ENCODE measurements at places on chromosomes 4 and X. TPM values are rescaled to one million over a fixed set of nuclear protein-coding genes. Genes with fewer than 3 reads are reported as not detected.

GSX2 gene
- not detected for total RNA-seq

CASP6 gene
- total RNA-seq, result 21.6 TPM

DUSP9 gene
- 0.18 TPM for total RNA-seq

MAOB gene
- total RNA-seq, result 86.5 TPM

DNA sequence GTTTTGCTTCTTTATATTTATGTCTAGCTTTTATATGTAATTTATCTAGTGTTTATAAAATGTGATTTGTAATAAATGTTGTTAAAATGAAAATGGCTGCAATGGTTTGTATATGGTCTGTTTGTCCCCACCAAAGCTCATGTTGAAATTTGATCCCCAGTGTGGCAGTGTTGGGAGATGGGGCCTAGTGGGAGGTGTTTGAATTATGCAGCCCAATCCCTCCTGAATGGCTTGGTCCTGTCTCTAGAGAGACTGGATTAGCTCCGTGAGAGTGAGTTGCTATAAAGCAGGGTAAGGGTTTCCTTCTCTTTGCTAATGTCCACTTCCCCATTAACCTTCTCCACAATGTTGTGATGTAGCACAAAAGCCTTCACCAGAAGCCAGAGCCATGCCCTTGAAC is 30.0 kb upstream of the JADE3 start:
- H3K27ac ChIP-seq, result no peak overlapping the region
- no peaks in the 10 kb centered on the region for H3K36me3 ChIP-seq
- DNase-seq, result no peak
- H3K4me1 ChIP-seq, result no peaks in the 10 kb centered on the region
- no peaks in the 10 kb centered on the region for H3K27me3 ChIP-seq

DNA sequence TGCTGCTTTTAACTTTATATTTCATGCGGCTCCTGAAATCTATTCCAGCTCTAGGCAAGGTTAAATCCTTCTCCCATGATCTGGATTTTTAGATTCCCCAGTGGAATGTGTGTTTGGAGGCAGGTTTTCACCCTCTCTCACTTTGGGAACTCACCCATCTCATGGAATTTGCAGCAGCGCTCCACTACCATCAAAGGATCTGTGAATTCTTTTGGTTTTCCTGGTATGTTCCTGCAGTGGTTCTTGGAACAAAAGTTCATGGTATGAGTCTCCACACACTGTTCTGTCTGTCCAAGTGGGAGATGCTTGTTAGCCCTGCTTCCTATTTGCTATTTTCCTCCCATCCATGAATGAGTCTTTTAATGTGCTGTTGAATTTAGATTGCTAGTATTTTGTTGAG is 14.0 kb downstream of the APOOL start:
- H3K4me1 ChIP-seq, result no peaks in the 10 kb centered on the region
- DNase-seq, result no peak
- H3K27me3 ChIP-seq, result no peaks in the 10 kb centered on the region
- no peak overlapping the region for H3K27ac ChIP-seq
- no peak overlapping the region for H3K4me3 ChIP-seq
- H3K36me3 ChIP-seq, result no peaks in the 10 kb centered on the region

- peak overlapping the region; percentile 27 for H3K27ac ChIP-seq
- peak overlapping the region; percentile 17 for H3K4me3 ChIP-seq
- H3K27me3 ChIP-seq, result peaks cover 7% of the 10 kb centered on the region
- peaks cover 10% of the 10 kb centered on the region for H3K4me1 ChIP-seq
- no peak for DNase-seq
Observed at GRCh38 chrX:1248331-1249061, 20.1 kb upstream of the CSF2RA start.

DNA sequence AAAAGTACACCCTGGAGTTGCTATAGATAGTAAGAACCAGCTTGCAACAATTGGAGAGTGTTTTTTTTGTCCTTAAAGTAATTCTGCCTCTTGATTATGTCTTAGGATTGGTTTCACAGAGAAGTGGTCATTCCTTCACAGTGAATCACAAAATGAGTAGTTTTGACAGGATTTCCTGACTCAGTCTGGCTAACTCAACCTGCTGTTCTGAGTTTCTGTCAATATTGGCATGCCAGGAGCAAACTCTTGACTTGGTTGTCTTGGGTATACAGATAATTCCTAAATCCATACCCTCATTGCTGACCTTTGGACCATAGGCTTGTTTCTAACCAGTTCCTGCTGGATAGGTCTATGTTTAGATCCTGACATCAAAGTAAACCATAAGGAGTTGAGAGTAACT is 9.4 kb downstream of the FHIP1A start:
- DNase-seq, result no peak
- no peak overlapping the region for H3K27ac ChIP-seq
- no peaks in the 10 kb centered on the region for H3K27me3 ChIP-seq
- no peak overlapping the region for H3K4me3 ChIP-seq
- no peaks in the 10 kb centered on the region for H3K36me3 ChIP-seq

DNA sequence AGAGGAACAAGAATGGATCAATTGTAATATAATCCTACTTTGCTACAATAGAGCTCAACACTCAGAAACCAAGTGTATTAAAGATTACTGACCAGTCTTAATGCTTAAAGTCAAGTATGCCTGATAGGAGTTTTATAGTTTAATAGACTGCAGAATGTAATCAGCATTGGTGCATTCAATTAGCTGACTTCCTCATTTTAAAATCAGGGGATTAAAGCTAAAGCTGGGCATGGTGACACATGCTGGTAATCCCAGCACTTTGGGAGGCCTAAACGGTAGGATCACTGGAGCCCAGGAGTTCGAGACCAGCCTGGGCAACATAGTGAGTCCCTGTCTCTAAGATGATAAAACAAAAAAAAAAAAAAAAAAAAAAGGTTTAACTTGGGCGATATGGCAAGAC is 10.8 kb downstream of the HNRNPDL start:
- peaks cover 15% of the 10 kb centered on the region for H3K36me3 ChIP-seq
- H3K27me3 ChIP-seq, result no peaks in the 10 kb centered on the region
- DNase-seq, result no peak
- no peak overlapping the region for H3K4me3 ChIP-seq
- H3K4me1 ChIP-seq, result no peaks in the 10 kb centered on the region

GRCh38 chr4:89719536-89720090 is 117.3 kb downstream of the SNCA start:
- H3K36me3 ChIP-seq, result no peaks in the 10 kb centered on the region
- DNase-seq, result no peak
- no peaks in the 10 kb centered on the region for H3K27me3 ChIP-seq
- no peak overlapping the region for H3K4me3 ChIP-seq
- H3K27ac ChIP-seq, result no peak overlapping the region

DNA sequence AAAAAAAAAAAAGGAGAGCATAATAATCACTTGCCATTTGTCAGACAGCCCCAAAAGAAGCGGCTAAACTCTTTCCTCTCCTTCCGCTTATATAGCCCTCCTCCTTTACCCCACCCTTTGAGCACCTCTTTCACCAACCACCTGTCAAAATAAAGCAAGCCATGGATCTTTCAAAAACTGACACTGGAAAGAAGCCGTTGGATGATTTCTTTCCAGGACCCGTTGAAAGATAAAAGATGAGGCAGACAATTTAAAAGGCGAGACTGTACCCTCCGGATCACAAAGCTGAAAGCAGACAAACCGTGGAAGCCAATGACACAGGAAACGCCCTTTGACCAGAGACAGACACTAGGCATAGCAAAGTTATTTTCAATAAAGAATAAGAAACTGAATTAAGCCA is 22.6 kb downstream of the GPC4 start:
- H3K36me3 ChIP-seq, result no peaks in the 10 kb centered on the region
- no peak overlapping the region for H3K4me3 ChIP-seq
- DNase-seq, result no peak
- no peaks in the 10 kb centered on the region for H3K4me1 ChIP-seq
- no peak overlapping the region for H3K27ac ChIP-seq

DNA sequence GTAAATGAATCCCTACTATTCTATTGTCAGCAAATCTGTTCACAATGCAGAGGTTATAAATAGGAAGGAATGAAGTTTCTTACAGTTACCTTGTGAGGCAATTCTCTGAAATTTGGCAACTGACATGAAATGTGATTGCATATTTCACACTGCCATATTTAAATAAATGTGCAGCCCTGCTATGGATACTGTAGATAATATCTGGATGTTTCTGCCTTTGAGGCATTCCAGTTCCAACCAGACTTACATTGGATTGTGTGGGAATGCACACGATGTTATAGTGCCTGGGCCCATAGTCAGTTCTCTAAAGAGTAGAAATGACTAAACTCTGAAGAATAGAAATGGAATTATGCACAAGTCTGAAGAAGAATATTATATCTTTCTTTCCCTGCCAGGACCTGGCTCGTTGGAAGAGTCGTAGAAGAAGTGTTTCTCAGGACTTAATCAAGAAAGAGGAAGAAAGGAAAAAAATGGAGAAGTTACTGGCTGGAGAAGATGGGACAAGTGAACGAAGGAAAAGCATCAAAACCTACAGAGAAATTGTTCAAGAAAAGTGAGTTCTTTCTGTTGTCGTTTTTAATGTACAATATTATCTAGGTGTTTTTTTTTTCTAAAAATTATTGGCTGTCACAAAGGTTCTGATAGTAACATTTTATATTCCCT is 102.7 kb downstream of the PHOX2B start:
- no peaks in the 10 kb centered on the region for H3K27me3 ChIP-seq
- no peak for DNase-seq
- H3K4me1 ChIP-seq, result no peaks in the 10 kb centered on the region
- H3K36me3 ChIP-seq, result no peaks in the 10 kb centered on the region
- no peak overlapping the region for H3K27ac ChIP-seq

- no peaks in the 10 kb centered on the region for H3K27me3 ChIP-seq
- no peaks in the 10 kb centered on the region for H3K36me3 ChIP-seq
- no peak for DNase-seq
- no peaks in the 10 kb centered on the region for H3K4me1 ChIP-seq
Observed at GRCh38 chrX:72046447-72046846, 85.3 kb downstream of the RTL5 start.

GRCh38 chr4:32689518-32689917 is 1969.3 kb downstream of the PCDH7 start:
- no peaks in the 10 kb centered on the region for H3K27me3 ChIP-seq
- H3K4me1 ChIP-seq, result no peaks in the 10 kb centered on the region
- no peaks in the 10 kb centered on the region for H3K36me3 ChIP-seq
- no peak overlapping the region for H3K27ac ChIP-seq
- DNase-seq, result no peak

- H3K27me3 ChIP-seq, result no peaks in the 10 kb centered on the region
- no peak overlapping the region for H3K4me3 ChIP-seq
- H3K27ac ChIP-seq, result no peak overlapping the region
- H3K36me3 ChIP-seq, result no peaks in the 10 kb centered on the region
- DNase-seq, result no peak
Observed at GRCh38 chrX:111662292-111662691, 18.7 kb upstream of the ALG13 start.

DNA sequence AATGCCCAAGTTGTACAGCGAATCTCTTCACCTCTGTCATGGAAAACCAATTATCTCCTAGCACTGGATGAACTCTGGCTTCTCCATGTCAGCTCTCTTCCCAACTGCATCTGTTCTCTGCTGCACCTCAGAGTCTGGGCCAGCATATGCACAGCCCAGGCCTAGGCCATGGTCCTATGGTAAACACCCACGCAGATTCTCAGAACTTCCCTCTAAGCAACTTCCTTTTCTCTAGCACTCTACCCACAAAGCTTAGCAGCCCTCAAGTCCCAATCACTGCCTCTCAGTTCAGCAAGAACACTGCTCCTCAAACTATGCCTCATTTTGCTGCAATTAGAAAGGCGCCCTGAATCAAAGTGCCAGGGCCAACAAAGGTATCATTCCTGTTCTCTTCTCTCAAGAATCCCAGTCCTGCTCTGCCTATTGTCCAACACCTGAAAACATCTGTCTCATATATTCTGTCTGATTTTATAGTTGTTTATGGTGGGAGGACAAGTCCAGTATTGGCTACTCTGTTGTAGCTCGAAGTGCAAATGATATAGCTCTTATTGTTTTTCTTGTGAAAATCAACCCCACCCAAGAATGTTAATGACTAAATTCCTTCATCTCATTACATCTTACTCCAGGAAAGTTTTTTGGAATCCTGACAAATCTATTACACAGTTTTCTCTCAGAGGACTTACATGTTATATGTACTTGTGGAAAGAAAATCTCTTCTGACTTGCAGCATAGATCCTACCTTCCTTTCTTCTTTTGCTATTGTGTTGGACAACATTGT is 85.4 kb downstream of the DCHS2 start:
- no peak overlapping the region for H3K4me3 ChIP-seq
- no peak overlapping the region for H3K27ac ChIP-seq
- no peaks in the 10 kb centered on the region for H3K27me3 ChIP-seq
- no peaks in the 10 kb centered on the region for H3K36me3 ChIP-seq
- DNase-seq, result no peak

GRCh38 chr4:55868581-55869090 is 15.2 kb downstream of the EXOC1 start:
- no peak for DNase-seq
- no peak overlapping the region for H3K27ac ChIP-seq
- peaks cover 17% of the 10 kb centered on the region for H3K4me1 ChIP-seq
- no peaks in the 10 kb centered on the region for H3K27me3 ChIP-seq
- H3K36me3 ChIP-seq, result peaks cover 42% of the 10 kb centered on the region
- no peak overlapping the region for H3K4me3 ChIP-seq

DNA sequence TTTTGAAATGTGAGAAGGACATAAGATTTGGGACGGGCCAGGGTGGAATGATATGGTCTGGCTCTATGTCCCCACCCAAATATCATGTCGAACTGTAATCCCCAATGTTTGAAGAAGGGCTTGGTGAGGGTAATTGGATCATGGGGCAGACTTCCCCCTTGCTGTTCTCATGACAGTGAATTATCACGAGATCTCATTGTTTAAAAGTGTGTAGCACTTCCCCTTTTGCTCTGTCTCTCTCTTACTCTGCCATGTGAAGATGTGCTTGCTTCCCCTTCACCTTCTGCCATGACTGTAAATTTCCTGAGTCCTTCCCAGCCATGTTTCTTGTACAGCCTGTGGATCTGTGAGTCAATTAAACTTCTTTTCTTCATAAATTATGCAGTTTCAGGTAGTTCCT is 17.5 kb downstream of the MTMR8 start:
- DNase-seq, result no peak
- no peaks in the 10 kb centered on the region for H3K4me1 ChIP-seq
- no peaks in the 10 kb centered on the region for H3K36me3 ChIP-seq
- H3K27me3 ChIP-seq, result no peaks in the 10 kb centered on the region

DNA sequence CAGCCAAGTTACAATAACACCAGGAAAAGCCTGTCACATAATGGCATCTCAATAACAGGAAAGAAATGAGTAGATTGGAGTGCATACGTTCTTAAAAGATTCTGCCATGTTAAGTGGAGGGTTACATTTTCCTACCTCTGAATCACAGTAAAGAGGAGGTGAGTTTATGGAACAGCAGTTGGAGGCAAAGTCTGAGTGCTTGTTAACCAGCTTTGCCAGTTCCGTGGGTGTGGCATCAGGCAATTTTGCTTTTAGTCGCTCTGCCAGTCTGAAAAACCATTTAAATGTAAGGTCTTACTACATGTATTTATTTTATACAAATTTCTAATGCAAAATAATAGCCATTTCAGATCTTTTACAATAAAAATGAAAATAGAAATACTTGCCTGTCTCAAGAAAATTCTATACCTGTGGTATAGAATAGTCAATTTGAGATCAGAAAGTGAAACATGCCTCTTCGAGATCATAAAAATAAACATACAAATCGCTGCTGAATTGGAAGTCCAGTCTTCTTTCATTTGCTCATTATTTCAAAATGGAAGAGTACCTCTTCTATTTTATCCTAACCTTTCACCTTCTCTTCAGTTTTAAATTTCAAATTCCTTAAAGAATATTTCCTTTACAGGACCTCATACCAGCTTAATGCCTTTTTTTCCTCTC is 31.4 kb downstream of the GC start:
- no peaks in the 10 kb centered on the region for H3K36me3 ChIP-seq
- no peaks in the 10 kb centered on the region for H3K27me3 ChIP-seq
- H3K4me1 ChIP-seq, result no peaks in the 10 kb centered on the region
- H3K27ac ChIP-seq, result no peak overlapping the region
- H3K4me3 ChIP-seq, result no peak overlapping the region
- DNase-seq, result no peak
